WTC11 (cell line): ENCODE measurements at places on chromosomes 4 and X.

- DNase-seq = no peak
Measured at GRCh38 chr4:120769227-120769626, 153.3 kb downstream of the PRDM5 start.

DNA sequence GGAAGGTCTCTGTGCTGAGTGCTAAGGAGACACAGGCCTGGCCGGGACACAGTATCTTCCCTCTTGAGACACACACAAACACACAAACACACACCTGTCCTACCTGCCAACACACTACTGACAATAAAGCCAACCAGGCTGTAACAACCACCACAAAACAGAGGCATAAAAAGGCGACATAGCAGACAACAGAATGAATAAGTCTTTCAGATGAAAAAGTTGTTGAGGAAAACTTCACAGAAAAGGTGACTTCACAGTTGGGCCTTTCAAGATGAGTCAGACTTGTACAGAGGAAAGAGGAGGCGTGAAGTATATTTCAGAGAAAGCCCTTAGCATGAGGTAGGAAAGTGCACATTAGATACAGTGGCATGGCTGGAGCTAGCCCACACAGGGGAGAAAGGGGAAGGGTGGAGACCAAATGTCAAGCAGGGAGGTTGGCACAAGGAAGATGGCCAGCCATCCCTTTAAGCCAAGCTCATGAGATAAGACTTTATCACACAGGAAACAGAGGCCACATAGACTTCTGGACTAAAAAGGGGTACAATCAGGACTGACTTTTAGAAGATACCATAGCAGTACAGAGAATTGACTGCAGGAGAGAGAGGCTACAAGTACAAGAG lies 54.0 kb downstream of the SLC9A7 start:
- no peak for DNase-seq

DNA sequence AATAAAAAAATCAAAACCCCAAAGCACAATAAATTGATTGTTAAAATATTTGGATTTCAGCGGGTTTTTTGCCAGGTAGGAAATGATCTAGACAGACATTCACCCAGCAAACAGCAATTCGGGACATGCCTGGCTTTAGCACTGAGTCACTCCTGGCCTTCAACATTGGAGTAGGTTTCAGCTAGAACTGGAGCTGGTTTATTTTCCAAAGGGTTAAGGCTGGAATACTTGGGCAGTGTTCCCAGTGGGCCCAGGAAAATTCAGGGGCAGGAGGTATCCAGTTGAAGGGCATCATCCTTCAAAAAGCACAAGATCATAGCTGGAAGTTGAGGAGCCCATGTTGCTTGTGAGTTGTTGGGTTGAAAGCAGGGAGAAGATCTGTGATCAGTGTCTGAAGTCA lies 41.0 kb downstream of the TXLNG start:
- no peak for DNase-seq

- DNase-seq = no peak
Measured at GRCh38 chrX:119541188-119541587, 24.0 kb downstream of the STEEP1 start.

- no peak for DNase-seq
Measured at GRCh38 chrX:50942471-50942870, 31.9 kb downstream of the BMP15 start.

GRCh38 chr4:108601532-108601931 lies 18.8 kb upstream of the RPL34 start:
- no peak for DNase-seq

- no peak for DNase-seq
Measured at GRCh38 chrX:57587607-57588006, 4.2 kb upstream of the ZXDB start.
